Effector memory CD4-positive, alpha-beta T cell (primary cell): ENCODE measurements at places on chromosomes 16 and 17.

DNA sequence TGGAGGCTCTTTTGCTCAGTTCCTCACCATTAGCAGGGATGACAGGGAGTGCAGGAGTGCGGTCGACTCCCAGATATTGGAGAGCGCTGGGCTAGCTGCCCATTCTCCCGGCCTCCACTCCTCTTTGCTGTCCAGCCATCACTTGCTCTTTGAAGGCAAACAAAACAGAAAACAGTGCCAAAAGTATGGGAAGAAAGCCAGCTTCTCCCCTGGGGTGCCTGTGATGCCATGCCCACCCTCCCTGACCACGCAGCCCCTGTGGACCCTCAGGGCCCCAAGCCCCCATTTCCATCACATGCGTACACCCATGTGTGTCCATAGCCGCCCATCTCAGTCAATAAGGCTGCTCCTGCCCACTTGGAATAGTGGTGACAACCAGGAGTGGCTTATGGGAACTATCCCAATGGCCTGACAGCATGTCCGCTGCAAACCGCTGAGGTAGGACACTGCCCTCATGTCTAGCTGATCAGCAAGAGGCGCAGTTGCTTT is 30.0 kb downstream of the MAPT start:
- no peak for DNase-seq

DNA sequence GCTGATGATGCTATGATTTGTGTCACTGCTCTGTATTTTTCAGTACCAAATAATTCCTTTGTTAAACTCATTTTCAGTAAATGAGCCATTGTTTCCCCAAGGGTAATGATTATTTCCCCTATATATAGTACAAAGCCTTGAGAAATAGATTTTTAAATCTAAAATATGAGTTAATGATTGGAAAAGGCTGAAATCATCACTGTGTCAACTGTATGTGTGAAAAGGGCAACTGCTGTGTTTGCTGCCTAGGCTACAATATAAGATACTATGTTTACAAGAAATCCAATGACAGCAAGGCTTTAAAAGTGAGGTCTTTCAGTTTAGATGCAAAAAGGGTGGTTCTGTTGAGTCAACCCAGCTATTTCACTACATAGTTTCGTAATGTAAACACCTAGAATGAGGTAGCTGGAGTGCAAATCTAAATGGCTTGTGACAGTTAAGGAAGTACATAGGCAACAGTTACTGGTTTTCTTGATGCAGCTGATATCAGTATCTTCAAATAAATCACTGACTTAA is 15.3 kb downstream of the NLK start:
- DNase-seq = no peak

DNA sequence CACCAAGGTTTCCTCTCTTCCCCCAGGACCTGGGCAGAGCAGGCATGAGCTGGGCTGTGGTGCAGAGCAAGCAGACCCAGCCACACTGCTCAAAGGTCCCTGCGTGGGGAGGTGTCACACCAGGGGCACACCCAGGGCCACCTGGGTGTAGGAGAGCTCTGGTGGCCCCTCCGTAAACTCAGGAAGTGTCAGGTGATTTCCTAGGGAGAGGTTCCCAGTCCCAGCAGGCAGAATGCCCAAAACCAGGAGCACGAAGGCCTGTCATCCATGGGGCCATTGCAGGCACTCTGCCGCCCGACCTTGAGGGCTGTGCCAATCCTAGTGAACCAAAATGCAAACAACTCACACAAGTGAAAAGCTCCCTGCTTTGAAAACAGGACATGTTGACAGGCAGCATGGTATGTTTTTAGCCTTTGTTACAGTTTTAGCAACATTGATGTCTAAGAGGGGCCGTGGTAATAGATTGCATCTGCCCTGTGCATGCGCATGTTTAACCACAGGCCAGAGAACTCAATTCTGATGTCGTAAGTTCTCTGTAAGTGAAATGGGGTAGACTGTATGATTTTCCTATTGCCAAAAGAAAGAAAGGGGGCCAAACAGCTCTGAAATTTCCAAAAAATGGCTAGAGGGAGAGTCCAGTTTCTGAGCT is 21.3 kb downstream of the CIBAR2 start:
- no peak for DNase-seq

- DNase-seq = no peak
Measured at GRCh38 chr17:7026471-7027115, 3.7 kb downstream of the BCL6B start.

DNA sequence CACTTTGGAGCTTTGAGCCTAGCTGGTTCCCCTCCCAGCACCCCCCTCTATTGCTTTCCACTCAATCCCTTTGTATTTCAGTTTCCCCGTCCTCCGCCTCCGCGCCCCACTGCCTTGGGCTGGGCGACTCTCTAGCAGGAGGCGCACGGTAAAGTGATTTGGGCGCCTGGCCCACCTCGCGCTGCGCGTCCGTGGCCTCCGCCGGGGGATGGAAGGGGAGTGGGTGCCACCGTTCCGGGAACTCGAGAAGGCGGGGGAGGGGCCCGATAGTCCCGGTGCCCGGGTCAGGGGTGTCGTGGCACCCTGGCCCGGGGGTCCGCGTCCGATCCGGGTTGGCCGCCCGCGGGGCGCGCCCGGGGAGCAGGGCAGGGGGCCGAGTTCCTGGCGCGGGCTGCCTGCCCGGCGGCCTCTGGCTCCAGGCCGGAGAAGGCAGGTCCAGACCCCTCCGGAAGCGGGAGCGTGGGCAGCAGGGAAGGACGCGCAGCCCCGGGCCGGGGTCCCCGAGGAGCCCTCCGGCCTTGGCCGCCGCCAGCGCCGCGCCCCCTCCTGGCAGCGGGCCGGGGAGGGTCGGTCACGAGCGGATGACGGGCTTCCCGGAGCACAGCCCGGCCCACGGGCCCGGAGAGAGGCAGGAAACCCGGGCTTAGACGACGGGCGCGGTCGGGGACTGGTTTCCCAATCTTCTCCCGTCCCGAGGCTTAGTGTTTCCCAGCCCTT is 15.8 kb downstream of the MEOX1 start:
- DNase-seq = no peak

DNA sequence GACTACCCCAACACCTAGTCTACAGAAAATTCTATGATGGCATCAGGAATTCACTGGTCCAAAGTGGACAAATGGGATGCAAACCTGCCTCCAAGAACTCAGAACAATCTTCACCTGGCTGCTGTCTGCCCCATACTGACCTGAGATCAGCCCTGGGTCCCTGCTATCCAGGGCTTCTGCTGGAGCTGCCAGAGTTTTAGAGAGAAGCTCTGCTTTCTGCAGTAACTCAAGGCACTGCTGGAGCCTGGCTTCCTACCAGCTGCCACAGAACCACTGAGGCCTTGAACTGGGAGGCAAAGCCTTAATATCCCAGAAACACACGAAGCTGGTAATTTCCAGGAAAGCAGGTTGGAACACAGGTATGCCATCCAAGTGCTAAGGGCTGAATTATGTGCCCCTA is 7.5 kb downstream of the TMEM170A start:
- no peak for DNase-seq

GRCh38 chr16:46976550-46976949 is 3.1 kb upstream of the DNAJA2 start:
- DNase-seq = no peak

- DNase-seq = peak; percentile 38
Measured at GRCh38 chr16:66551348-66551759, 1.0 kb upstream of the CKLF start.

GRCh38 chr17:32445971-32446370 is 1.7 kb downstream of the PSMD11 start:
- DNase-seq = no peak

DNA sequence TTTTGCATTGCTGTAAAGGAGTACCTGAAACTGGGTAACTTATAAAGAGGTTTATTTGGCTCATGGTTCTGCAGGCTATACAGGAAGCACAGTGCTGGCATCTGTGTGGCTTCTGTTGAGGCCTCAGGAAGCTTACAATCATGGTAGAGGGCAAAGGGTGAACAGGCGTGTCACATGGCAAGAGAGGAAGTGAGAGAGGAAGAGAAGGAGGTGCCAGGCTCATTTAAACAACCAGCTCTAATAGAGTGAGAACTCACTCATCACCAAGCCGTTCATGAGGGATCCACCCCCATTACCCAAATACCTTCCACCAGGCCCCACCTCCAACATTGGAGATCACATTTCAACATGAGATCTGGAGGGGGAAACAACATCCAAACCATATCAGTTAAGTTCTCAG is 16.4 kb upstream of the CLEC19A start:
- DNase-seq = no peak

DNA sequence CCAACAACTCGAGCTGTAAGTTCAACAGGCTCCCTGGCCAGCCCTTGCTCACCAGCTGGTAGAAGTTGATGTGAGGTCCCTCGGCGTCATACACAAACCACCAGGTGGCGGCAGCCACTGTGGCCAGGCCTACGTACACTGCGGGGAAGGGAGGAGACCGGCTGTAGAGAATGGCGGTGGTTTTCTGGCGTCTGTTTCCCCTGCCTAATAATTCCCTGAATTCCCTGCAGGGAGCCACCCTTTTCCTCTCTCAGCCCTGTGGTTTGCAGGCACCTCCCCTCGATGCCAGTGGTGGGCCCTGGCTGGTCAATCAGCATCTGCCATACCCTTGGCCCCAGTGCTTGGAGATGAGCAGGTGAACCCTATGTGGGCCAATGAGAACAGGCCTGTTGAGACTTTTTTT is 18.9 kb upstream of the P2RX1 start:
- DNase-seq = no peak

- DNase-seq = no peak
Measured at GRCh38 chr16:81987121-81987520, 24.1 kb downstream of the SDR42E1 start.

- DNase-seq = no peak
Measured at GRCh38 chr16:90008708-90009145, 10.5 kb downstream of the DBNDD1 start.

- no peak for DNase-seq
Measured at GRCh38 chr17:70109497-70109896, 34.5 kb downstream of the KCNJ16 start.

DNA sequence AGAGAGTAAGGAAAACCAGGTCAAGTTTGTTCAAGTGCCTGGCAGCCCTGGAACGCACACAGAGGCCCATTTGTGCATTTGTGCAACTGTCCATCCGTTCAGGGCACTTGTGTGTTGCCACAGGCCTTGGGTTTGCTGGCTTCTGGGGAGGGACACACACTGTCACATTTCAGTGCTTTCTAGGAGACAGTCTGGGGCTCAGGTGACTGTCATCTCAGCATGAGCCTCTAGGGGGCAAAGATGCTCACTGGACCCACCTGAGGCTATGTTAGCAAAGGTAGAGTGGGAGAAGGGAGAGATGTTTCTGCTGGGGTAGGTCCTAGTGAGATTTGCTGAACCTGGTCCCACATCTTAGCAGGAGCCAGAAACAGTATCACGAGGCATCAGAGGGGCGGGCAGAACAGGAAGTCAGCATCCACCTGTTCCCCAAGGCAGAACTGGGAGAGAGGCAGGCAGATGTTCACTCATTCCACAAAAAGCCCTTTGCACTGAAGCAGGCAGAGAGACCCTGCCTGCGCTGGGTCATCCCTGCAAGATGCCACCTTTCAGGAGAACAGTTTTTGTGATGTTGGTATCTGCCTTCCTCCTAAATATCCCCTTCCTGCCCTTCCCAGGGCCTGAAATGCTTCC is 48.5 kb downstream of the RAI1 start:
- DNase-seq = peak; percentile 18

GRCh38 chr17:16283705-16284104 is 66.7 kb downstream of the PIGL start:
- DNase-seq = no peak

- no peak for DNase-seq
Measured at GRCh38 chr17:59342681-59343131, 11.3 kb downstream of the YPEL2 start.

GRCh38 chr17:69064476-69064875 is 3.7 kb upstream of the ABCA9 start:
- DNase-seq = no peak

- DNase-seq = no peak
Measured at GRCh38 chr17:64128787-64129514, 993 bp downstream of the ERN1 start.
